ENCODE measurements at places on chromosomes 13 and 19.

- no peak overlapping the region for H3K4me3 ChIP-seq
- DNase-seq = no peak
- no peaks in the 10 kb centered on the region for H3K36me3 ChIP-seq
- no peaks in the 10 kb centered on the region for H3K27me3 ChIP-seq
- no peaks in the 10 kb centered on the region for H3K4me1 ChIP-seq
- H3K27ac ChIP-seq = no peak overlapping the region
Observed at GRCh38 chr13:42603571-42603970, 29.6 kb downstream of the TNFSF11 start.

- peak overlapping the region; percentile 53 for H3K27ac ChIP-seq
- H3K4me3 ChIP-seq = peak overlapping the region; percentile 88
- peak; percentile 53 for DNase-seq
- H3K27me3 ChIP-seq = no peaks in the 10 kb centered on the region
Observed at GRCh38 chr19:39539165-39539517, 820 bp downstream of the EID2 start.

DNA sequence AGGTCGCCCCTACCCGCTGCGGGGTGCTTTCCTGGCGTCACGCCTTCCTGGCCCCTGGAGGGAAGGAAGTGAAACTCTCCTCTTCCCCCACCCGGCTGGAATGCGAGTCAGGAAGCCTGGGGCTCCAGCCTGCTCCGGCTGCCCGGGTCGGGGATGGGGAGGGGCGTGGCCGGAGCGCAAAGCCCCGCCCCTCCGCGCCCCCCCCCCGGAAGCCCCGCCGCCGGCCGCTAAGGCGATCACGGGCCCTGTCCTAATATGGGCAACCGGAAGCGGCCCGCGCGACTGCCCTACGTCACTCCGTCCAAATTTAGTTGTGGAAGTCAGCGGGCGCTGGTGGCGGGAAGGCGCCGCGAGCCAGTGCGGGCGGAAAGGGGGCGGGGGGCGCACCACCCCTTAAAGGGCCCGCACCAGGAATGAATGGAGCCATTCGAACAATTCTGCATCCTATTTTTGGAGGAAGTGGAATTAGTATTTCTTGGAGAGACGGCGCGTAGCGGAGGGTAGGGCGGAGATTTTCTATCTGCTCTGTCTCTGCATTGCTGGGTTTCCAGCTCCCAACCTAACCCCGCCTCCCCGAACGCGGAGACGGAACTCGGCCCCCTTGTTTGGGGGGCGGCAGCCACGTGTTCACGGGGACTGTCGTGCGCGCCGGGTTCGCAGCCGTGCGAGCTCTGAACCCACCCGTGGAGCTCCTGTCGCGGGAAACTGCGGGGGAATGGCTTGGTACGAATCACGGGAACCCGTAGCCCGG, 1.6 kb downstream of the IER2 start:
- peak overlapping the region; percentile 100 for H3K27ac ChIP-seq
- peak overlapping the region; percentile 98 for H3K4me3 ChIP-seq
- DNase-seq = peak; percentile 99
- H3K4me1 ChIP-seq = no peaks in the 10 kb centered on the region
- H3K36me3 ChIP-seq = no peaks in the 10 kb centered on the region

GRCh38 chr19:17646441-17646840, 41.7 kb downstream of the UNC13A start:
- H3K36me3 ChIP-seq = no peaks in the 10 kb centered on the region
- DNase-seq = no peak
- no peak overlapping the region for H3K4me3 ChIP-seq
- no peaks in the 10 kb centered on the region for H3K4me1 ChIP-seq

DNA sequence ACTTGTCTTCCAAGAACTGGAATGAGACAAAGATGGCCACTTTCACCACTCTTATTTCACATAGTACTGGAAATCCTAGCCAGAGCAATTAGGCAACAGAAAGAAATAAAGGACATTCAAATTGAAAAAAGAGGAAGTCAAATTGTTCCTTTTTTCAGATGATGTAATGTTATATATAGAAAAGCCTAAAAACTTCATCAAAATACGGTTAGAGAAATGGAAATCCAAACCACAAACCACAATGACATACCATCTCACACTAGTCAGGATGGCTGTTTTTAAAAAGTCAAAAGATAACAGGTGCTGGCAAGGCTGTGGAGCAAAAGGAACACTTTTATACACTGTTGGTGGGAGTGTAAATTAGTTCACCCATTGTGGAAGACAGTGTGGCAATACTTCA, 113.3 kb upstream of the SPRY2 start:
- no peaks in the 10 kb centered on the region for H3K27me3 ChIP-seq
- no peaks in the 10 kb centered on the region for H3K36me3 ChIP-seq
- H3K4me1 ChIP-seq = no peaks in the 10 kb centered on the region
- H3K27ac ChIP-seq = no peak overlapping the region
- H3K4me3 ChIP-seq = no peak overlapping the region

DNA sequence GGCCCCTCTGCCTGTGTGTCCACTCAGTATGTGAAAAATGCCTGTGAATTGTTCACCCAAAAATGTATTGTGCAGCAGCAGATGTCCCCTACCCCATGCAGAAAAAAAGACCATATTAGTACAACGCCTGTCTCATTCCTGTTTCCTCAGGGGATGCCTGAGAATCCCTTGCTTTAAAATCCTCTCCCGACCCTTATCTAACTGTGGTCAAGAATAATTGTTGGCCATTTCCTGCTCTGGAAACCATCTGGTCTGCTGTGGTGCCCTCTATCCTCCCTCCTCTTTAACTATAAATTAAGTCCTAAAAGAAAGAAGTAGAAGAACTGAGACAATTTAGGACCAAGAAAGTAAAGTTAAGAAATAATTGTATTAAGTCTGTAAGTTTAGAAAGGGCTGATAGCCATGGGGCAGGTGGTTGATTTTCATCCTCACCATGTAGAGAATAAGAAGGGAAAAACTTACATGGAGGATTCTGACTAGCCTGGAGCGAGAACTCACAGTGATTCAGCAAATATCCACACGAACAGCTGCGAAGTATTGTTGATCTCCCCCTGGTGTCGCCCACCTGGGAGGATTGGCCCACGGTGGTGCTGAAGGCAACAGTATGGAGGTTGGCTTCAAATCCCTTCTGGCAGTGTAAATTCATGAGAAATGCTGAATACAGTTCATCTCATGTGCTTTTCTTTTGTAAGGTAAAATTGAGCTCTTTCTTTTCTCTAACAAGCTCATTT, 85.6 kb downstream of the COL4A2 start:
- no peaks in the 10 kb centered on the region for H3K27me3 ChIP-seq
- no peaks in the 10 kb centered on the region for H3K36me3 ChIP-seq
- H3K27ac ChIP-seq = no peak overlapping the region
- peak; percentile 58 for DNase-seq
- H3K4me1 ChIP-seq = peaks cover 17% of the 10 kb centered on the region

GRCh38 chr13:102620516-102620915, 23.7 kb downstream of the TPP2 start:
- DNase-seq = no peak
- no peak overlapping the region for H3K4me3 ChIP-seq
- H3K4me1 ChIP-seq = no peaks in the 10 kb centered on the region
- H3K36me3 ChIP-seq = peaks cover 21% of the 10 kb centered on the region
- no peaks in the 10 kb centered on the region for H3K27me3 ChIP-seq
- no peak overlapping the region for H3K27ac ChIP-seq

GRCh38 chr13:36857253-36857652, 38.2 kb downstream of the RFXAP start:
- H3K4me1 ChIP-seq = peaks cover 2% of the 10 kb centered on the region
- H3K27me3 ChIP-seq = no peaks in the 10 kb centered on the region
- no peak overlapping the region for H3K4me3 ChIP-seq
- no peak overlapping the region for H3K27ac ChIP-seq

- H3K27ac ChIP-seq = no peak overlapping the region
- H3K4me3 ChIP-seq = no peak overlapping the region
- H3K27me3 ChIP-seq = no peaks in the 10 kb centered on the region
- DNase-seq = no peak
Observed at GRCh38 chr19:7819337-7819736, 10.7 kb upstream of the EVI5L start.

DNA sequence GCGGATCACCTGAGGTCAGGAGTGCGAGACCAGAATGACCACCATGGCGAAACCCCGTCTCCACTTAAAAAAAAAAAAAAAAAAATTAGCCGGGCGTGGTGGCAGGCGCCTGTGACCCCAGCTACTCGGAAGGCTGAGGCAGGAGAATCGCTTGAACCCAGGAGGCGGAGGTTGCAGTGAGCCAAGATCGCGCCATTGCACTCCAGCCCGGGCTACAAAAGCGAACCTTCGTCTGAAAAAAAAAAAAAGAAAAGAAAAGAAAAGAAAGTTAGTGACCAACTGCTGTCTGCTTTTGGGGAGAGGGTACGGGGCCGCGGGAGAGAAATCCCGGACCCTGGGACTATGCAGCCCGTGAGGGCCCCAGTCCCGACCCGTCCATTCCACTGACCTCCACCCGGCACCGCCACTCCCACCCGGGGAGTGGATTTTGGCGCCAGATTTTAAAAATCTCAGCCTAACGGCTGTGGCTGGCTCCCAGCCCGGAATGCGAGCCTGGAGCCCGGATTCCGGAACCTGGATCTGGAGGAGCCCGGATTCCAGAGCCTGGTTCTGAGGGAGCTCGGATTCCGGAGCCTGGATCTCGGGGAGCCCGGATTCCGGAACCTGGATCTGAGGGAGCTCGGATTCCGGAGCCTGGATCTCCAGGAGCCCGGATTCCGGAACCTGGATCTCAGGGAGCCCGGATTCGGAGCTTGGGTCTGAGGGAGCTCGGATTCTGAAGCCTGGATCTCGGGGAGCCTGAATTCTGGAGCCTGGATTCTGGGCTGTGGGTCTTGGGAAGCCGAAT, 6.1 kb upstream of the LMNB2 start:
- no peaks in the 10 kb centered on the region for H3K27me3 ChIP-seq
- no peaks in the 10 kb centered on the region for H3K4me1 ChIP-seq
- no peak overlapping the region for H3K27ac ChIP-seq
- H3K36me3 ChIP-seq = no peaks in the 10 kb centered on the region
- peak; percentile 99 for DNase-seq

- no peaks in the 10 kb centered on the region for H3K27me3 ChIP-seq
- DNase-seq = no peak
- no peaks in the 10 kb centered on the region for H3K4me1 ChIP-seq
- H3K36me3 ChIP-seq = peaks cover 9% of the 10 kb centered on the region
Observed at GRCh38 chr13:113627136-113627535, 30.9 kb downstream of the ATP4B start.

GRCh38 chr13:30870049-30870884, 35.8 kb upstream of the MEDAG start:
- no peaks in the 10 kb centered on the region for H3K36me3 ChIP-seq
- peak overlapping the region; percentile 45 for H3K27ac ChIP-seq
- peak; percentile 90 for DNase-seq
- no peaks in the 10 kb centered on the region for H3K4me1 ChIP-seq
- H3K4me3 ChIP-seq = no peak overlapping the region

- DNase-seq = no peak
- H3K27ac ChIP-seq = no peak overlapping the region
- H3K4me3 ChIP-seq = no peak overlapping the region
- H3K4me1 ChIP-seq = no peaks in the 10 kb centered on the region
Observed at GRCh38 chr13:39941911-39942551, 286.6 kb downstream of the COG6 start.

DNA sequence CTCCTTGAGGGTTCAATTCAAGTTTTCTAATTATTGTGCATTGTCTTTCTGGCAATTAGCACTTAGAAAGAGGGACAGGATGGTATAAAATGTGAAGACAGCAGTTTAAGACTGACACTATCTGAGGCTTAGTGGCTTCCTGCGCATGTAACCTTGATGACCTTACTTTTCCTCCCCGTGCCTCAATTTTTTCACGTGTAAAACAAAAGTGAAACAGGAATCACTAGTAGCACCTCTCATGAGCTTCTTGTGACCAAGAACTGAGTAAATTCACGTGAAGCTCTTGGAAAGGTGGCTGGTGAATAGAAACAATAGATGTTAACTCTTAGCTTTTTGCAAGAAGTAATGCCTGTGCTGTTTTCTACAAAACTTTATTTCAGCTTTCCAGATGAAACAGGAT, 233.9 kb downstream of the LMO7 start:
- H3K27me3 ChIP-seq = no peaks in the 10 kb centered on the region
- H3K4me1 ChIP-seq = no peaks in the 10 kb centered on the region
- H3K27ac ChIP-seq = no peak overlapping the region
- no peaks in the 10 kb centered on the region for H3K36me3 ChIP-seq
- DNase-seq = no peak
- H3K4me3 ChIP-seq = no peak overlapping the region

DNA sequence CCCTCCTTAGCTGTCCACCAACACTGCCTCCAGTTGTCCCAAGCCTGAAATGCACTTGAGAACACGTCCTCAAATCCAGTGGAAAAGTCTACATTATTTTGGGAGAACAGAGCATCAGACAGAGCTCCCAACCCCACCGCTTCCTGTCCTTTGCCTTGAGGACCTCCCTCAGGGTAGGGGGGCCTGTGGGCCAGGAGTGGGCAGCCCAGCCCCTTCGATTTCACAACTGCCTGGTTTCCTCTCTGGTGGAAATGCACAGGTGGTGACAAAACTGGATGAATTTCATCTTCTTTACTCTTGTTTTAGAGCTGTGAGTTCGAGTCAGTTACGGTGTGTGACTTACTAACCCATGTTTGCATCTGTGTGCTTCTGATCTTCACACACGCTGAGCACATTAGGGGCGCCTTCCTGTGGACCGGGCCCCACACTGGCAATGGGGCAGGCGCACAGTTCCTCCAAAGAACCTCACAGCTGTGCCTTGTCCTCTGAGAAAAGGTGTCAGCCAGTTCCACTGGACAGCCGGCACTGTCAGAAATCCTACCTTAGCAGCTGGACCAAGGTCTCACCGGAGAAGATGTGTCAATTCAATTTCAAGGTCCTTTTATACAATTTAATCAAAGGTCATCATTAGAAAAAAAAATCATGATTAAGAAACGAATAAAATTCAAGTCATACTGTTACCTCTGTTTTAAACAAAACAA, 80.2 kb downstream of the IRS2 start:
- no peak for DNase-seq
- no peak overlapping the region for H3K4me3 ChIP-seq
- H3K27me3 ChIP-seq = no peaks in the 10 kb centered on the region
- H3K36me3 ChIP-seq = no peaks in the 10 kb centered on the region
- no peaks in the 10 kb centered on the region for H3K4me1 ChIP-seq

GRCh38 chr13:52461265-52461664, 6.0 kb downstream of the CKAP2 start:
- no peaks in the 10 kb centered on the region for H3K4me1 ChIP-seq
- peaks cover 3% of the 10 kb centered on the region for H3K36me3 ChIP-seq
- no peaks in the 10 kb centered on the region for H3K27me3 ChIP-seq
- no peak overlapping the region for H3K27ac ChIP-seq

- peak; percentile 64 for DNase-seq
- no peak overlapping the region for H3K27ac ChIP-seq
- no peaks in the 10 kb centered on the region for H3K27me3 ChIP-seq
- peaks cover 18% of the 10 kb centered on the region for H3K4me1 ChIP-seq
Observed at GRCh38 chr19:5293612-5294378, 46.8 kb downstream of the PTPRS start.

- no peaks in the 10 kb centered on the region for H3K36me3 ChIP-seq
- H3K27me3 ChIP-seq = no peaks in the 10 kb centered on the region
- no peak for DNase-seq
Observed at GRCh38 chr13:57128909-57129308, 11.8 kb upstream of the PRR20A start.

DNA sequence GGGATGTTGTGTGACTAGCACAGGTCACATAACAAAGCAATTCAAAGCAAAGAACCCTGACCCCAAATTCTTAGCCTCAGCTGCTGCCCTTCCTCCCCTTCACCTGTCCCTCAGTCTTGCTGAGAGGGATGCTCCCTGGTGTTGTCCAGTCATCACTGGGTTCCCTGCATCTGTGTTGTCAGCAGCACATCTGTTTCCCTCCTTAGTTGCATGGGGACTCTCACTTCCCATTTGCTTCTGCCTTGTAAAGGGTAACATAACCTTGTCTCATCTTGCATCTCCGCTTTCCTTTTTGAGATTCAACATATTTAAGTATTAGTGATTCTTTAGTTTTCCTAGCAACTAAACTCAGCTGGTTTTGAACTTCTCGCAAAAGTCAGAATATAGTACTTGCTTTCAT, 54.0 kb downstream of the SPATA13 start:
- no peak overlapping the region for H3K4me3 ChIP-seq

Measured in kidney (tissue), 22 donors.